Endodermal cell (in vitro differentiated cells): ENCODE measurements at places on chromosomes 7 and 10.

DNA sequence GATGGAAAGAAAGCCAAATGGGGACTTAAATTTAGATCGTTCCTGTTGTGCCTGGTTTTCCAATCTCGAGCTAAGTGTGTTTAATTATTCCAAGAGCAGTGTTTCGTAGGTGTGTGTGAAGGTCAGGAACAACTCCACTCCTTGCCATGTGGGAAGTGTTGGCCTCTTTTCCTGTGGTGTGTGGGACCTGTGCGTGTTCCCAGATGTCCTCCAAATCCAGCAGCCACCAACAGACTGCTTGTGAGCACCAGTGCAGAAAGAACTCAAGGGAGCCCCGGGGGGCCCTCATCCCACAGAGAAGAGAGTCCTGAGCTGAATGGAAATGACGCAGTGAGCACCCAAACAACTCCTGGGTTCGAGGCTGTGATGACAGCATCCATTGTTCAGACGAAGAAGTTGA lies 227.7 kb downstream of the TMEM178B start:
- DNase-seq: no peak

DNA sequence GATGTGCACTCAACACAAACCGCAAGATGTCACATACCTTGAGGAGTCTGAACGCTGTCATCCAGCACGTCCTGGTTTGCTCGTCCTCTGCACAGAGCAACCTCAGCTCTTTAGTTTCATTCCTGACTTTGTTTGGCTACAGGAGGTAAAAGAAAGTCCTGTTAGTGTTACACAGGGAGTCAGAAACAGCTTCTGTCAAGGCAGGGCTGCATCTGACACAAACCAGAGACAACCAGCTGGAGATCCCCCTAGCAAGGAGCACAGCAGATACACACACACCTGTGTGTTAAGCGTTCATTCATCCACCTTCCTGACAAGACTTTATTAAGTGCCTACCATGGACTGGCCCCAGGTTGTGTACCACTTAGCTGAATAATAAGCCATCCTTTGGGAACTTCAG lies 47.5 kb upstream of the DDC start:
- DNase-seq: no peak

- no peak for DNase-seq
Observed at GRCh38 chr10:28282336-28282735, 20.5 kb downstream of the MPP7 start.

DNA sequence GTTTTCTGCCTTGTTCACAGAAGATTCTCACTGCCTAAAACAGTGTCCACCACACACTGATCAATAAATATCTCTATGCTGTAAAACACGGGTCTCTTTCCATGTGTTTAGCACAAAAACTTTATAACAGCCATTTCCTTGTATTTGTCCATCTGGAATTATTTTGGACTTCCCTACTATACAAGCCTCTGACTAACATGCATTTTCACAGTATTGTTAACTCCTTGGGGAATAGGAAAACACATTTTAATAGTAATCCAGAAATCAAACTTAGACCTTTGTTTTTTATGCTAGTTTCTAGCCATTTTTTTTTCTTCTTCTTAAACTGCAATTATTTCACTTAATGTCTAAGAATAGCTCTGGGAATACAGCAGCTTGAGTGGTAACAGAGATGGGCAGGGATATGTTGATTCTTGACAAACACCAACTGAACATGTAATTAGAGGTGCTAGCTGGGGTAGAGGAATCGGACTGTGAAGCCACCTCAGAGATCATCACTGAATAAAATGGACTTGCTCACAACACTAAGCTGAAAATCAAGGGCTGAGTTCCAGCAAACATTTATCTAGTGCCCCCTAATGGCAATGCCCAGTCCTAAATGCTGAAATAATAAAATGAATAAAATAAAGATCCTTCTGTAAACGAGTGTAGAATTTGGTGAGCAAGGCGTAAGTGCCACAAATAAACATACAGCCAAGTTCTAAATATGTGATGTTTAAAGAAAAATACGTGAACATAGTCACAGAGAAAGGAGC lies 593.1 kb downstream of the SORCS1 start:
- DNase-seq: no peak

GRCh38 chr7:67659091-67659490 lies 662.5 kb downstream of the TYW1 start:
- no peak for DNase-seq

DNA sequence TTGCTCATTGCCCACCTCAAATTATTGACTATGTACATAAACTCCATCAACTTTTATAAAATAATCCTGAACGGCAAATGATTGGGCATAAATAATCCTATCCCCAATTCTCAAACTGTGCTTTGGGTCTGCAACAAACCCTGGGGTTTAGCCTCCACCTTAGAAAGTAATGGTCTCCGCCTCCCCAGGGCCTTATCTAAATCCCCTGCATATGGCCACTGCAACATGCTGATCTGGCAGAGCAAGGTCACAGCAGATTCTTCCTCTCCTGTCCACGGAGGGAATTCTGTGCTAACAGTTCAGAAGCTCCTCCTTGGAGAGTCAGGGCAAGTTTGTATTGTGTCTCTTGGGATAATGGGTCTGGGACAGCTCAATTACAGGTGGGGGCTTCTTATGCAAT lies 18.4 kb downstream of the FXYD4 start:
- no peak for DNase-seq

DNA sequence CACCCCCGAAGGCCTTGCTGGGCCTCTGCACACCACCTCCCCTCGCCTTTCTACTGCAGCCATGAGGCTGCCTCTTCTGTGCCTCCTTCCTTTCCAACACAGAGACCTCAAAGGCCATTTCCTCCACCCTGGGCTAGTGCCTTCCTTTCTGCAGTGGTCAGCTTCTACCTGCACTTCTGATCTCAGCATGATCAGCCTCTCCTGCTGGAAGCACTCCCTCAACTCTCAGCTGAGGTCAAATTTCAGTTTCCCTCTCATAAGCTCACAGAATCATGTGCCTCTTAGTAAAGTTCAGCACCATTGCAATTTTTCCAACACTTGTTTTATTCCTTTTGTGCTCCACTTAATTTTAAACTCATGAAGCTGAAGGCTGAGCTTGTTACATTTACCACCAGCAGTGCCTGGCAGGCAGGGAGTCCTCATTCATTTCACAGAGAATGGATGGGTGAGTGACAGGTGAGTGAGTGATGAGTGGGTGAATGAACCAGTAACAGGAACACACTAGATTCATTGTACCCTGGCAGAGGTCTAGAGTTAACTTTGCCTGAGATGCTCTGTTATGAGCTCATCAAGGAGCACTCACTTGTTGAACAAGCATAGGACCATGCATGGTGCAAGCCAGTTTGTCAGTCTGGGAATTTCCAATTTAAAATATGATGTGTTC lies 124.0 kb upstream of the PRSS58 start:
- no peak for DNase-seq

DNA sequence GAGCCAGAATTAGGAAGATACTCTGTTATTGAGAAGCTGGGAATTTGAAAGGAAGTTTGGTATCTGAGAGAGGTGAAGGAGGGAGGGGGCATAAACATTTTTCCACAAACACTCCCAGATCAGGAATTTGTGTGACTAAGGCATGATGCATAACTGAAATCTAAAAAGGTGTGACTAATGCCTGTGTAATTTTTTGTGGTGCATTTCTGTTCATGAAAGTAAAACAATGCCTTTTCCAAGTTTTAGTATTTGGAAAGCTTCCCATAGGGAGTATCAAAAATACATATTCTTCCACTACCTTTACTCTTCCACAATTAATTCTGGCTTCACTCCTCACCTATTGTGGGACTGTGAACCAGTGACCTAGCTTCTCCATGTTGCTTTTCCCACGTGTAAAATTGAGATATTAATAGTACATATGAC lies 56.4 kb upstream of the CAV2 start:
- DNase-seq: no peak

DNA sequence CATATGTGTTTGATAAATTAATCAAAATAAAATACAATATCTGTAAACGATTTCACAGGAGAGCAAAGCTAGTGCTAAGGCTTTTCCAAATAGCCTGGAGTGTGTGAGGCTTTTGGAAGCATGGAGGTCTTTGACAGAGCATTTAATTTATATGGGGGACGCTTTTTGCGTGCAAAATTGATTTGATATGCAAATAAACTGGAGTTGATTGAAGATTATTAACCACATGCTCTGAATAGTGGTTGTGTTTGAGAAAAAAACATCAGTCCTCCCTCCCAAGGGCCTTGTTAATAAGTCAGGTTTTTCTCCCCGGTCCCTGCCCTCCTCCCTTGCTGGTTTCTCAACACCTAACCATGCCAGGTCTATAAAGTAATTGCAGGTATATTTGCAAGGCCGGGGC lies 85.1 kb upstream of the FGFR2 start:
- no peak for DNase-seq

- no peak for DNase-seq
Observed at GRCh38 chr7:2087744-2088143, 145.0 kb downstream of the MAD1L1 start.

DNA sequence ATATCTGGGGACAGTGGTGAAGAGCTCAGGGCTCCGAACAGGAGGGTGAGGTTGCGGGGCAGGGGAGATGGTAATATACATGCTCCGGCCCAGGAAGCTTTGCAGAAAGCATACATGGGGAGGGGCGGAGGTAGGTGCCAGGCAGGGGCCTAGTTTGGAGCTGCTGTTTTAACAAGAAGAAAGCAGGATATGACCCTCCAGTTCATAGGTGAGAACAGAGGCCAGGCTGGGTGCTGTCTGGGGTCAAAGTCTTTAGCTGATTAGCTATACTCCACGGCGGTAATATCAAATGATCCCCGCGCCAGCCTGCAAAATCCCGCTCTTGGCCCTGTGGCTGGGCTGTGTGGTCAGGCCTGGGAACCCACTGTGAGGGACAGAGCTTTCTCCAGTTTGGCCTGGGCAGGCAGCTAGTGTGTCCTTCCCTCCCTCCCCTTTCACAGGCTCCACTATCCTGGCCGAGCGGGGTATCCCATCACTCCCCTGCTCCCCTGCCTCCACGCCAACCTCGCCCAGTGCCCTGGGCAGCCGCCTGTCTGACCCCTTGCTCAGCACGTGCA lies 95.6 kb downstream of the NEURL1 start:
- no peak for DNase-seq

DNA sequence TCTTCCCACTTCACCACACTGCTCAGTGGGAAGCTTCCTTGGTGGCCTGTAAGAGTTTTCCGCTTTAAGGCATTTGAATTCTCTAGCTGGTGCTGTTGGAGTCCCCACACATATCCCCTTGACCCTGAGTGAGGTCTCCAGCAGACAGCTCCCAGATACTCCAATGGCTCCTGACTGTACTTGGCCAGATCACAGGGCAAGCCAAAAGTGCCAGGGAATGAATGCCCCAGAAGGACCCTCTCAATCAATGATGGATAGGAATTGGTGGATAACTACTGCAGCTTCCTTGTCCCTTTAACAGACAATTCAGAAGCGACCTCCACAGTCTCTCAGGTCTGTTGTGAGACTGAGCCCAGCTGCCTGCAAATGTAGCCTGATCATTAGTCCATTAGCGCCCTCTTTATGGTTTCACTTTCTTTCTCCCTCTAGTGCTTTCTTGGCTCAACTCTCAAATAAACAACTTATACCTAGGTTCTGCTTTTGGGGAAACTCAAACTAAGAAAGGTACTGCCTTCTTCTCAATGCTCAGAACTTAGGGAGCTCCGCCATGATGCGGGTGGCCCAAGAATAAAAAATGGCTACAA lies 283.0 kb downstream of the TCF7L2 start:
- DNase-seq: peak; percentile 61

- DNase-seq: no peak
Observed at GRCh38 chr10:35348609-35349388, 12.5 kb downstream of the CCNY start.

DNA sequence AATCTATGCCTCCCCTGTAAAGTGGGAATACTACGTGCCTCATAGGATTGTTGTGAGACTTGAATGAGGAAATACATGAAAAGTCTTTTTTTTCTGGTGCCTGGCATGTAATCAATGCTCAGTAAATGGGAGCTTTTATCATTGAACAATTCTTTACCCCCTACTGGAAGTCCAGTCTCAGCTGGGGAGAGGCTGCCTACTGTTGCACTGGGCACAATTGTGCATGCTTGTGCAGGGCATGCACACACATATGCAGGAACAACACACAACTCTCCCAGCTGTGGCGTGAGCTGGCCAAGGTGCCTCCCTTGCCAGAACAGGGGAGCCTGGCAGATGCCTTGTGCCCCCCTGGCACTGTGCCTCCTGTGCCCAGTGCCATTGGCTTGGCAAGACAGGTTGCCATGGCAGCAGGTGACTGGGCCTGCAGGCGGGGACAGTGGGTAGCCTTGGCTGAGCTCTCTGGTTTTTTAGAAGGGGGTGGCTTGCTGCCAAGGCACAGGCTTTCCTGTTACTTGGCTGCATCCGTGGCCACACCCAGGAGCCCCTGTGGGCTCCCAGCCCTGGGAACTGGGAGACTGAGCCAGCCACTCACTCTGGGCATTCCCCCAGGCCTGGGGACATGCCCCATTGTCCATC lies 16.1 kb upstream of the PALD1 start:
- peak; percentile 45 for DNase-seq

DNA sequence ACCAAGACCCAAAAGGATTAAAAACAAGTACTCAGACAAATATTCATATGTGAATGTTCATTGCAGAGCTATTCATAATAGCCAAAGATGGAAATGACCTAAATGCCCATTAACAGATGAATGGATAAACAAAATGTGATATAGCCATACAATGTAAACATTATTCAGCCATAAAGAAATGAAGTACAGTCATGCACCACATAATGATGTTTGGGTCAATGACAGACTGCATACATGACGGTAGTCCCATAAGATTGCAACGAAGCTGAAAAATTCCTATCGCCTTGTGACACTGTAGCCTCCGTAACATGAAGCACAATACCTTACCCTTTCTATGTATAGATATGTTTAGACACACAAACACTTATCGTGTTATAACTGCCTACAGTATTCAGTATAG lies 97.9 kb downstream of the ABLIM1 start:
- no peak for DNase-seq

DNA sequence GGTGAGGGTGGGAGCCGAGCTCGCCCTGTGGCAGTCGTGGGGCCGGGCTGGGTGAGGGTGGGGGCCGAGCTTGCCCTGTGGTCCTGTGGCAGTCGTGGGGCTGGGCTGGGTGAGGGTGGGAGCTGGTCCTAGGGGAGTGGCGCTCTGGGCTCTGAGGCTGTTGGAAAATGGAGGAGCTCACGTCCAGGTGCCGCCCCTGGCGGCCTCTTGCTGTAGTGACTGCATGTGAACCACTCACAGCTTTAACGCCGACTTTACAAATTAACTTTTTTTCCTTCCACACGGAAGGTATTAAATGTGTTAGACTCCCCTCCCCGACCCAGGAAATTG lies 312.6 kb downstream of the WDR37 start:
- DNase-seq: peak; percentile 91

DNA sequence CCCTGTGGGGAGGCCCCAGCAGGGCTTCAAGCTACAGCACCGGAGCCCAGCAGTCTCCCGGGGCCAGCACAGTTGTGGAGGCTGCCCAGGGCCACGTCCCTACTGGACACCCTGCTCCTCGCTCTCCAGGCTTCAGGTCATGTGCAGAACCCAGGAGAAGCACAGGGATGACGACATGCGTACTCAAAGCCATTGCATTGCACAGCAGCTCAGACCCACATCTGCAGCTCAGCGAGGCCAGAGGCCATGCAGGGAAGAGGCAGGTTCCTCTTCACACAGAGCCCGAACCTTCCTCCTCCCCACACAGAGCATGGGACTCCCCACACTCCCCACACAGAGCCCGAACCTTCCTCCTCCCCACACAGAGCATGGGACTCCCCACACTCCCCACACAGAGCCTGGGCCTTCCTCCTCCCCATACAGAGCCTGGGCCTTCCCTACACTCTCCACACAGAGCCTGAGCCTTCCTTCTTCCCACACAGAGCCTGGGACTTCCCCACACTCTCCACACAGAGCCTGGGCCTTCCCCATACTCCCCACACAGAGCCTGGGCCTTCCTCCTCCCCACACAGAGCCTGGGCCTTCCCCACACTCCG lies 12.3 kb downstream of the CFAP46 start:
- DNase-seq: no peak

GRCh38 chr7:141646826-141647480 lies 55.0 kb downstream of the DENND11 start:
- DNase-seq: no peak
